Stimulated activated CD4-positive, alpha-beta T cell treated with anti-CD3 and anti-CD28 coated beads, TNF-alpha, amount 100 ng/mL, for 1 hour (primary cell): ENCODE measurements at places on chromosomes 5 and 9.

DNA sequence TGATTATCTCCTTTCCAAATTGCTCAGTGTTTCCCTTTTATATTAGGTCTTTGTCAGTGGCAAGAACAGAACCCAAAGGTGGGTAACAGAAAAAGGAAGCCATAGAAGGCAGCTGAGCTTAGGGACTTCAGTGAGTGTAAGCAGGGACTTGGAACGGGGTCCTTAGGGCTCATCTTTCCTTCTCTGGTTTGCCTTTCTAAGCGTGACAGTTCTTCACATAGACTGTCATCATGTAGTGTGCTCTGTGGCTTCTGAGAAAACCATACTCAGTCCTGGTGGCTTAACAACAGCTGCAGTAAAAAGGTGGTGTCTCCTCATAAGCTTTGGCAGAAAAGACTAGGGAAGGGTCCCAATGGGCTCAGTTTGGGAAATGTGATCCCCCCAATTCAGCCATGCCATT, 108.8 kb downstream of the SLC12A2 start:
- no peak for DNase-seq

DNA sequence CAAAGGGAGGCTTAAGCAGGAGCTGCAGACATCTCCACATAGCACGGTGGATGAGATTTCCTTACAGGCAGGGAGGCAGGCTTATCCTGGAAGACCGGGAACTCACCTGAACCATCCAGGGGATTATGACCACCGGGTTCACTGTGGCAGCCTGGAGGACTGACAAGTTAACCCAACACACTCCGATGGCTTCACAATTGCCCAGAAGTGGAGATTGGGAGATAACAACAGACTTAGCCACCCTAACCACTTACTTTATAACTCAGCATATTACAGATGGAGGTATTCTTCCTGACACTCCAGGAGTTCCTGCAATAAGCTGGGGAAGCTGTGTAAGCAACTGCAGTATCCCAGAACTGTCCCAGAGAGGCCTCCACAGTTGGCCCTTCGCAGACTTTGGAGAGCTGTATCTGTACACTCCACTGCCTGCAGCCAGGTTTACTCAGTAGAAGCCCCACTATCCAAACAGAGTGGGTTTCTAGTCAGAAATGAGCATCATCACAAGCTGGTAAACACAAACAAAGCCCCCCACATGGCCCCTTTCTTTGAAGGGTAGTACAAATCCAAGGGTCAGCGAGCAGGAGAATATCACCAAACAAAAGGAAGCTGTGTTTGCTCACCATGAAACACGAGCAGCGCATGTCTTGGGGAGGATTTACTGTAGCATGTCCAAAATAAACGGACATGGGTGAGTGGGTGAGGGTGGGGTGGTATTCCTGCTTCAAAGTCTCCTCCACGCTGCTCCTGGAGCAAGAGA, 462.2 kb downstream of the RASEF start:
- no peak for DNase-seq

DNA sequence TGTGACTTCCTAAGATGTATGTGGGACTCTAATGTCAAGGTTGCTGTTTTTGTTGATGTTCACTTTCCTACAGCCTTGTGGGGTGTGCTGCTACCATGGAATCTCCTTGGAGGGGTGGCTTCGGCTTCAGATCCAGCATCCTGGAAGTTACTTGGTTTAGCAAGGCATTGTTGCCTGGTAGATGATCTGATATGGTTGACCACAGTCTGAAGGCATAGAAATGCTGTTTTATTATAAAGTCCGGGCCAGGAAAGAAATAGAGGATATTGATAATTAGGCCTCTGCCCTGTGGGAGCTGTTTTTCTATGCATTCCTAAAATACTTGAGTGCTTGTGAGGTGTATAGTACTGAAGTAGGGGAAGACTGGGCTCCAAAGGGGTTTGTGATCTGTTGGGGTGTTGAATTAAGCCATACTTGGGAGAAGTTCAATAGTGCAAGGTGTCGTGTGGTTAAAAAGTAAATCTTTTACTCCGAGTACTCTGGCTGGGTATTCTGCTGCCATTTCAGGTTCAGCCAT, 27.3 kb upstream of the CREBRF start:
- DNase-seq, result no peak

DNA sequence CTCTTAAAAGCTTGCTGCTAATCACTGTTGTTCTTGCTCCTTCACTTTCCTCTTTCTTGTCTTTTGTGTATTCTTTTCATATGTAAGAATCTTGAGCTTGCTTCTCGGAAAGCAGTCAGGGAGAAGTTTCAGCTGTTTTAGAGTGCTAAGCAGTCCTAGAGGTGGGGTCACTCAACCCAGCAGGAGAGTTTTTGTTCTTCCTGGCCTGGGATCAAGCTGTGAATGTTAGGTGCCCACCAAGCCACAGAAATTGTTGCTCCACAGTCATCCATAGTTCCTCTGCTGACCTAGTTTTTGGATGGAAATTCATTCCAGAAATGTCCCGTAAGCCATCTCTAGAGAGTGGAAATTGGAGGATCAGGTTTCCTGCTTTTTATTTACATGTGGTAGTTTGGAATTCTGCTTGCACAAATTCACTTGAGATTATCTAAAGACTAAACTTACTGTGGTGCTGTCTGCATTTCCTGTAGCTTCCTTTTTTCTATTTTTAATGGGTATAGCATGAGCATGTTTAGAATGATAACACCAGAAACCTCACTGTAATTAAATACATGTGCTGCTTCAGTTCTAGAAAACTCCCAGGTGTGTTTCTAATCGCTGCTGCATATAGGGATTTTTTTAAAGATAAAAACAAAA, 108.7 kb downstream of the MAST4 start:
- no peak for DNase-seq

- no peak for DNase-seq
Measured at GRCh38 chr9:87950765-87951488, 23.4 kb downstream of the CDK20 start.

GRCh38 chr9:6239694-6240093, 24.1 kb downstream of the IL33 start:
- DNase-seq, result no peak

DNA sequence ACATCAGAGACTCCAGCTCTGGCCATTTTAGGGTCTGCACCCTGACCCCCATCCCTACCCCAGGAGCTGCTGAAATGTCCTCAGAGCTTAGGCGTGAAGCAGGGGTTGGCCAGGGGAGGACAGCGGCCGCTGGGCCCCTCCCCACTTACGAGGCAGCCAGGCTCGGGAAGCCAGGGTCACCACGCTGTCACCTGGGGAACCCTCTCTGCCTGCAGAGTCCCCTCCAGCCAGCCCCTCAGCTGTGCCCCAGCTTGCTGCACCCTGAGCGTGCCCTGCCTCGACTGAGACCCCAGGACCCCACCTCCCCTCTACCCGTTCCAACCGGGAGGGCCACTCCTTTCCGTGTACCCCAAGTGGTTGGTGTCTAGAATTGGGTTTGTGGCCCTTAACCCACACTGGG, 2.7 kb downstream of the LCN10 start:
- DNase-seq, result no peak

GRCh38 chr5:155285706-155286105, 272.2 kb downstream of the KIF4B start:
- no peak for DNase-seq

- no peak for DNase-seq
Measured at GRCh38 chr5:106648401-106648800, 1022.3 kb downstream of the EFNA5 start.

DNA sequence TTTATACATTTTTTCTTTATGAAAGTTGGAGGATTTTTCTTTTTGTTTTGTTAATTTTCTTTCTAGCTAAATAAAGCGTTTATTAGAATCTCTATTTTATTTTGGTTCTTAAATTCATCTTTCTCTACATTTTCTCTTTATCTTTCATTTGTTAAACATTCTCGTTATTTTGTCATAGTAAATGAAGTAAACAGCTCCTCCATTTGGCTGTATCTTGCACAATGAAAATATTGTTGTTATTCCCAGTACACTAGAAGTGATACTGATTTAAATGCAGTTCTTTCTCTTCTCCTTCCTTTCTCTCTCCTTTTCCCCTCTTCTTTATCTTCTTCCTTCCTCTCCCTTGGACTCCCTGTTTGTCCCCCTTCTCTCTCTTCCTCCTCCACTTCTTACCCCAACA, 88.8 kb downstream of the FER start:
- no peak for DNase-seq

DNA sequence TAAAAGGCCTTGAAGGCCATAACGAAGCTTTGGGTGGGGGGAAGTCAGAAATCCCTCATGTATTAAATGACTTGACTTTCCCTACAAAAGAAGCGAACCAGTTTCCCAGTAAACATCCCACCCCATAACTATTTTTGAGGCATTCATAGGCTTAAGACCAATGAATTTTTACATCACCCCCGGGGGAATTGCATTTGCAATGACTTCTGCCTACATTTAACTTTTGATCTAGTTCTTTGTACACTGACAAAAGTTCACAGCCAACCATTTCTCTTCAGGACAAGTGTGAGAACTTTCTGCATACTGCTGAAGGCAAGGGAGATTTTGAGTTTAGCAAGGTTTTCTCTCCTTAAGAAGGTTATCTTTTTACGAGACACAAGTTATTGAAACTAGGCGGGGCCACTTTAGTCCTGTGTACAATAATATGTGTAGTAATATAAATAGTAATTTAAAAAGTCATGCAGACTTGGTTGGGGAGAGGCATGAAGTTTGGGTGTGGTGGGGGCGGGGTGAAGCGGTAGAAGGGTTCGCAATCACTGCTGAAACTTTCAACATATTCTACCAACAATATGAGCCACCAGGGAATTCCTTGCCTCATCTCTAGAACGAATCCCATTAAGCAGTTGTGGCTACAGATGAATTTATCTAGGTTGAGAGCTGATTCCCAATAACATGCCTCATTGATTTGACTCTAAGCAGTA, 2.5 kb downstream of the TJP2 start:
- no peak for DNase-seq

- DNase-seq, result no peak
Measured at GRCh38 chr9:34929506-34930102, 28.5 kb upstream of the PHF24 start.

GRCh38 chr9:93287593-93287992, 103.7 kb downstream of the WNK2 start:
- no peak for DNase-seq
